Articular chondrocyte of knee joint (primary cell): ENCODE measurements at places on chromosomes 3 and 15. TPM values are rescaled to one million over a fixed set of nuclear protein-coding genes. Genes with fewer than 3 reads are reported as not detected.

CLPX gene
- 59.7 and 62.5 TPM in 2 replicates for total RNA-seq

CCK gene
- total RNA-seq: 0.13 TPM in 1 of 2 replicates, not detected in the other

CAMK2N2 gene
- not detected in 2 replicates for total RNA-seq

RARRES1 gene
- 6.7 and 25.9 TPM in 2 replicates for total RNA-seq

CHRNA3 gene
- total RNA-seq: not detected in 2 replicates

DLG1 gene
- 77.2 and 95.7 TPM in 2 replicates for total RNA-seq

ZNF148 gene
- 48.1 and 53.5 TPM in 2 replicates for total RNA-seq

TPRG1 gene
- 3.7 and 4.3 TPM in 2 replicates for total RNA-seq
